ENCODE measurements at places on chromosomes 2 and 18.
A peak's percentile ranks its signal among the peaks of the same experiment; 100 is the strongest.

- no peak overlapping the region for H3K27ac ChIP-seq
- no peak for DNase-seq
- no peaks in the 10 kb centered on the region for H3K27me3 ChIP-seq
Observed at GRCh38 chr2:170585067-170585466, 130.1 kb upstream of the SP5 start.

DNA sequence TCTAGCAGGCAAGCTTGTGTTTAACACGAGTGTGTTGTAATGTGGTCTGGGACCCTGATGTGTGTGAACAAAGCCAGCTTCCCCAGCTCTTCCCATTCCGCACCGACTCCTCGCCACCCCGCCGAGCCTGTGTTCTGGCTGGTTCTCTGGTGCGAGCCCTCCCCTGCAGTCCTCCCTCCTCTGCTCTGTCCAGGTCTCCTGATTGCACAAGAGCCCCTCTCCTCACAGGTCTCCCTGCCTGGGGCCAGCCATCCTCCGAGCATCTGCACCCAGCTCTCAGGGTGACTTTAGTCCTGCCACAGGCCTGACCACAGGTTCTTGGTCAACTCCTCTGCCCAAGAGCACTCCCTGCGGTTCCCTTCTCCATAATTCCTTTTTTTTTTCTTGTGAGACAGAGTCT, 13.2 kb downstream of the SLC66A3 start:
- H3K27ac ChIP-seq: peak overlapping the region; percentile 23
- no peak for DNase-seq
- H3K4me1 ChIP-seq: peaks cover 5% of the 10 kb centered on the region
- peaks cover 4% of the 10 kb centered on the region for H3K36me3 ChIP-seq
- no peaks in the 10 kb centered on the region for H3K27me3 ChIP-seq
- H3K4me3 ChIP-seq: no peak overlapping the region

GRCh38 chr2:207332480-207333212, 166.9 kb upstream of the KLF7 start:
- peaks cover 38% of the 10 kb centered on the region for H3K4me1 ChIP-seq
- no peak overlapping the region for H3K4me3 ChIP-seq
- H3K36me3 ChIP-seq: no peaks in the 10 kb centered on the region
- H3K27ac ChIP-seq: no peak overlapping the region

DNA sequence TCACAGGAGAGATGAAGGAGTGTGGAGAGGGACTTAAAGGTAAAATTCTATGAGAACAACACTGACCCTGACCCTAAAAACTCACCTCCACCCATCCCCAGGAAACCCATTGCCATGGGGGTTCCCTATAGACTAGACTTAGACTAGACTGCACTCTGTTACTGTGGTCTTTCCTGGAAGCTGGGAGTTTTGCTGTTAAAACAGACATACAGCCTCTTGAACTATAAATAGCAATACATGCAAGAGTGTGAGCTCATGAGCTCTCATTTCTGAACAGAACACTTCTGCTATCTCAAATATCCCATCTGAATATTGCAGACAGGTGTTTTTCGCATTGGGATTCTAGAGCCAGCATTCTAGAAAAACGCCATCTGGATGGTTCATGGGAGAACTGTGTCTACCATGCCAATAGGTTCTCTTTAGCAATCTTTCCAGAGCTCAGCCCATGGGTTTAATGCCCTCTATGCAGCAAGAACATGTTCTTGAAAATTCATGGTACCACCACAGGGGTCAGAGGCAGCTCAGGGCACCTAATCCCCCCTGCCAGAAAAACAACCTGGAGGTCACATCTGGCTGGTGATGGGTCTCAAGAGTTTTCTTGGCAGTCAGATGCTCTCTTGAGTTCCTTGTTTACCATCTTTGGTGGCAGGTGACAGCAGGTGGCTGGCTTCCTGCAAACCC, 51.9 kb downstream of the SLC14A2 start:
- H3K4me1 ChIP-seq: peaks cover 52% of the 10 kb centered on the region
- H3K27ac ChIP-seq: peak overlapping the region; percentile 89
- peaks cover 3% of the 10 kb centered on the region for H3K36me3 ChIP-seq
- peak overlapping the region; percentile 55 for H3K4me3 ChIP-seq

- no peak overlapping the region for H3K4me3 ChIP-seq
- H3K27me3 ChIP-seq: peaks cover 29% of the 10 kb centered on the region
- DNase-seq: no peak
- no peaks in the 10 kb centered on the region for H3K36me3 ChIP-seq
Observed at GRCh38 chr2:27571681-27572080, 11.2 kb upstream of the ZNF512 start.

DNA sequence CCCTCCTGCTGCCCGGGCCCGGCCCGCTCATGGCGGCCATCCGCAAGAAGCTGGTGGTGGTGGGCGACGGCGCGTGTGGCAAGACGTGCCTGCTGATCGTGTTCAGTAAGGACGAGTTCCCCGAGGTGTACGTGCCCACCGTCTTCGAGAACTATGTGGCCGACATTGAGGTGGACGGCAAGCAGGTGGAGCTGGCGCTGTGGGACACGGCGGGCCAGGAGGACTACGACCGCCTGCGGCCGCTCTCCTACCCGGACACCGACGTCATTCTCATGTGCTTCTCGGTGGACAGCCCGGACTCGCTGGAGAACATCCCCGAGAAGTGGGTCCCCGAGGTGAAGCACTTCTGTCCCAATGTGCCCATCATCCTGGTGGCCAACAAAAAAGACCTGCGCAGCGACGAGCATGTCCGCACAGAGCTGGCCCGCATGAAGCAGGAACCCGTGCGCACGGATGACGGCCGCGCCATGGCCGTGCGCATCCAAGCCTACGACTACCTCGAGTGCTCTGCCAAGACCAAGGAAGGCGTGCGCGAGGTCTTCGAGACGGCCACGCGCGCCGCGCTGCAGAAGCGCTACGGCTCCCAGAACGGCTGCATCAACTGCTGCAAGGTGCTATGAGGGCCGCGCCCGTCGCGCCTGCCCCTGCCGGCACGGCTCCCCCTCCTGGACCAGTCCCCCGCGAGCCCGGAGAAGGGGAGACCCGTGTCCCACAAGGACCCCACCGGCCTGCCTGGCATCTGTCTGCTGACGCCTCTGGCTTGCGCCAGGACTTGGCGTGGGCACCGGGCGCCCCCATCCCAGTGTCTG, 767 bp downstream of the RHOB start:
- H3K27me3 ChIP-seq: peaks cover under 1% of the 10 kb centered on the region
- DNase-seq: no peak
- H3K36me3 ChIP-seq: peaks cover 12% of the 10 kb centered on the region
- H3K27ac ChIP-seq: peak overlapping the region; percentile 29
- H3K4me3 ChIP-seq: peak overlapping the region; percentile 76
- peaks cover 8% of the 10 kb centered on the region for H3K4me1 ChIP-seq

- H3K27me3 ChIP-seq: no peaks in the 10 kb centered on the region
- DNase-seq: no peak
- no peak overlapping the region for H3K4me3 ChIP-seq
- peaks cover 2% of the 10 kb centered on the region for H3K36me3 ChIP-seq
- H3K27ac ChIP-seq: no peak overlapping the region
- H3K4me1 ChIP-seq: peaks cover 59% of the 10 kb centered on the region
Observed at GRCh38 chr2:8538531-8538930, 143.3 kb upstream of the ID2 start.

DNA sequence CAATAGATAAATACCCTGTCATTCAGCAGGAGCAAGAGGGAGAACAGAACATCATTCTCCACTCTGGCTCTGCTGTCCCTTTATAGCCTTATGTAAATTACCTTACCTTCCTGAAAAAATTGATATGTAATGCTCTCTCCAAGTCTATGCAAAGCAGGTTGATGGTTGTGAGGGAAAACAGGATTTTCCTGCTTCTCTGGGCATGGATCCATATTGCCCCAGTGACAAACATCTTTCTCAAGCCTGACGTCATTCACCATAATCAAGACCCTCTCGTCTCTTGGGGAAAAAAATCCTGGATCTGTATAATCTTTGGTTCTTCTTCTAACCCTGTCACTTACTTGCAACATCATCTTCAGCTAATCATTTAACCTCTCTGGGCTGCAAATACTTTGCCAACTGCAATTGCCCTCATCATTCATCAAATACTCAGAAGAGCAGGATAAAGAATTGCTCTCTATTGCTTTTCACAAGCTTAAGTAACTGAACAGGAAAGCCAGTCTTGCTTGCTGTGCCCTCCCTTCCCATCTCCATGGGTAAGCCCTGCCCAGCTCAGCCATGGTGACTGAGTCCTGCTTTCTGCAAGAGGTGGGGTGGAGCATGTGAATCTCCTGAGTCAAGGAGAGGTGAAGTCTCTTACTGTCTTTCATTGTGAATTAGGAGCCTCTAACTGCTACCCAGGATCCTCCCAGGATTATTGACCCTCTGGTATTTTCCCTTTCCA, 123.7 kb upstream of the KLF7 start:
- no peaks in the 10 kb centered on the region for H3K36me3 ChIP-seq
- no peak for DNase-seq
- H3K4me3 ChIP-seq: no peak overlapping the region
- H3K27ac ChIP-seq: no peak overlapping the region
- H3K4me1 ChIP-seq: no peaks in the 10 kb centered on the region

DNA sequence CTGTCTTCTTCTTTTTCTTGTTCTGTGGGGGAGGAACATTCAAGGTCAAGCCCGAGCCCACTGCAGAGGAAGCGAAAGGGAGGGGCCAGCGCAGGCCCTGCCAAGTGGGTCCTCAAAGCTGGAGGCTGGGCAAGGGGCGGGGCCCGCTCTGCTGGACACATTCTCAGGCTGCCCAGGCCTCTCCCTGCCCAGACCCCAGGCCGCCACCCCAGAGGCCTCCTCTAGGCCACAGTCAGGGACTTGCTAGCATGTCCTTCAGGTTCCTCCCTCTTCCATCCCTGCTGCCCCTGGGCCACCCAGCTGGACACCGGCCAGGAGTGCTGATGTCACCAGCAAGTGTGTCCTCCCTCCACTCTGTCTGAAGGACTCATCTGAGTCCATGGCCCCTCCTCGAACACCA, 44.1 kb downstream of the KIF1A start:
- no peaks in the 10 kb centered on the region for H3K4me1 ChIP-seq
- no peak for DNase-seq
- no peak overlapping the region for H3K27ac ChIP-seq
- H3K4me3 ChIP-seq: no peak overlapping the region
- no peaks in the 10 kb centered on the region for H3K36me3 ChIP-seq

- H3K27me3 ChIP-seq: no peaks in the 10 kb centered on the region
- H3K27ac ChIP-seq: no peak overlapping the region
- peaks cover 14% of the 10 kb centered on the region for H3K36me3 ChIP-seq
- DNase-seq: no peak
- H3K4me1 ChIP-seq: peaks cover 27% of the 10 kb centered on the region
- no peak overlapping the region for H3K4me3 ChIP-seq
Observed at GRCh38 chr2:208000701-208001395, 24.5 kb downstream of the PLEKHM3 start.

GRCh38 chr2:191302459-191303139, 57.4 kb downstream of the MYO1B start:
- no peaks in the 10 kb centered on the region for H3K36me3 ChIP-seq
- H3K27me3 ChIP-seq: peaks cover 26% of the 10 kb centered on the region
- H3K4me1 ChIP-seq: no peaks in the 10 kb centered on the region
- no peak for DNase-seq

GRCh38 chr2:40507432-40507831, 55.5 kb upstream of the SLC8A1 start:
- H3K4me3 ChIP-seq: no peak overlapping the region
- DNase-seq: no peak
- no peaks in the 10 kb centered on the region for H3K27me3 ChIP-seq
- no peaks in the 10 kb centered on the region for H3K4me1 ChIP-seq
- no peak overlapping the region for H3K27ac ChIP-seq

DNA sequence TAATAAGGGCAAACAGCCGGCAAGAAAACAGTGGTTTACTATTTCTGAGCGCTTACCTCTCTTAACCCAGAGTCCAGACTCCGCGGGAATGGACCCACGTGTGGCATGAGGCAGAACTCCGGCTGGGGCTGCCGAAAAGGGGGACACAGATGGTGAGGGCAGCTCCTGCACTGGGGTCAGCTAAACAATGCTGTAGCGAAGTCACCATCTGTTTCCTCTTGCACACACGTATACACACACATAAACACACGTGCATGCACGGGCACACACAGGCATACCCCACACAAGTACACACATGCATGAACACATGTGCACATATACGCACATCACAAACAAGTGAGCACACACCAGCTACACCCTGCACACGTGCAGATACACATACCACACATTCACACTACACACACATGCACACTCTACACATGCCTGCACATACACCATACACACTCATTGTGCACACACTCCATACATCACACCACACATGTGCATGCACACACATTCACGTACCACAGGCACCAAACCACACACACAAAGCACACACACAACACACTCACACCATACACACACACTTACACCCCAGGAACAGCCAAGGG, 105.9 kb upstream of the ID2 start:
- H3K4me3 ChIP-seq: peak overlapping the region; percentile 46
- peaks cover 34% of the 10 kb centered on the region for H3K4me1 ChIP-seq
- H3K27ac ChIP-seq: no peak overlapping the region
- H3K36me3 ChIP-seq: peaks cover 4% of the 10 kb centered on the region
- DNase-seq: no peak
- H3K27me3 ChIP-seq: no peaks in the 10 kb centered on the region

- H3K27ac ChIP-seq: peak overlapping the region; percentile 98
- no peaks in the 10 kb centered on the region for H3K27me3 ChIP-seq
- DNase-seq: peak; percentile 94
- peak overlapping the region; percentile 85 for H3K4me3 ChIP-seq
Observed at GRCh38 chr2:238288650-238289573, 502 bp upstream of the PER2 start.

DNA sequence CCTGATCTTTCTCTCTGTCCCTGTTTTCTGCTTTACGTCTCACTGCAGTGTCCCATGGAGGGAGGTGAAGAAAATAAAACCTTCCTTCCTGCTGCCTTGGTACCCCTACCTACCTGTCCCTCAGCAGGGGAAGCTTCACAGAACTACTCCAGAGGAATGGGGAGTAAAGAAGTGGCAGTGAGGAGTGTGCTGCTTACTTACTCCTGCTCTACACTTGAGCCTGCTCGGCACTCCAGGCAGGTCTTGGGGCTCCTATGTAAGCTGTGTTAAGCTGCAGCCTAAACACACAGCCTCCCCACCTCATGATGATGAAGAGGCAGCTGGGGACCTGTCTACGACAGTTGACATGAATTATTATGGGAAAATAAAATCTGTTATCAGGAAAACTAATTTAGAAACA, 72.6 kb downstream of the ACSL3 start:
- H3K4me1 ChIP-seq: no peaks in the 10 kb centered on the region
- no peak for DNase-seq
- H3K4me3 ChIP-seq: no peak overlapping the region

- H3K36me3 ChIP-seq: peaks cover 6% of the 10 kb centered on the region
- H3K4me3 ChIP-seq: no peak overlapping the region
- no peak overlapping the region for H3K27ac ChIP-seq
- H3K4me1 ChIP-seq: no peaks in the 10 kb centered on the region
Observed at GRCh38 chr2:15364561-15364960, 196.6 kb downstream of the NBAS start.

GRCh38 chr2:52113338-52113737, 1081.4 kb upstream of the NRXN1 start:
- no peak overlapping the region for H3K27ac ChIP-seq
- H3K36me3 ChIP-seq: no peaks in the 10 kb centered on the region
- H3K4me1 ChIP-seq: no peaks in the 10 kb centered on the region
- no peaks in the 10 kb centered on the region for H3K27me3 ChIP-seq

Data from central memory CD8-positive, alpha-beta T cell (primary cell).